ENCODE measurements at places on chromosomes 13 and 19. TPM values are rescaled to one million over a fixed set of nuclear protein-coding genes. Genes with fewer than 3 reads are reported as not detected.

RASAL3 gene
- 0.51 TPM for total RNA-seq

LILRB1 gene
- 0.51 TPM for total RNA-seq

CD22 gene
- 7.4 TPM for total RNA-seq

ADAT3 gene
- 2.8 TPM for total RNA-seq

CYP2A7 gene
- not detected for total RNA-seq

All from tongue (tissue), 3 donors.